ENCODE measurements at places on chromosomes 11 and 22.

GRCh38 chr11:111391328-111392124, 12.5 kb upstream of the POU2AF1 start:
- no peak for DNase-seq

DNA sequence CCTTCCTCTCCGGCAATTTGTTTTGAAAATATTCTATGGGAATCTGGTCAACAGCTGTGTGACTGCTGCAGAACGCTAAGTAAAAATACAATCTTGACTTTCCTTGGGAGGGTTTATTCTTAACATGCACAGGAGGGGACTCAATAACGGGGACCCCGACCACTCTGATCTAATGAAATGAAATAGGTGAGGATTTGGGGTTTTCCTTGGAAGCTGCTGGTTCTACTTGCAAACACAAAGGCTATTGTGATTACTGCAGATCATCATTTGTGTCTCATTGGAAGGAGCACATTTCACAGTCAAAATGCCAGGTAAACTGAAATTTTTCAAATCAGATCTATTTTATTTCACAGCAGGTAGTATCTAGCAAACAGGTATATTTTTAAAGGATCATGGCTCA, 366.1 kb downstream of the SHANK2 start:
- DNase-seq, result no peak

DNA sequence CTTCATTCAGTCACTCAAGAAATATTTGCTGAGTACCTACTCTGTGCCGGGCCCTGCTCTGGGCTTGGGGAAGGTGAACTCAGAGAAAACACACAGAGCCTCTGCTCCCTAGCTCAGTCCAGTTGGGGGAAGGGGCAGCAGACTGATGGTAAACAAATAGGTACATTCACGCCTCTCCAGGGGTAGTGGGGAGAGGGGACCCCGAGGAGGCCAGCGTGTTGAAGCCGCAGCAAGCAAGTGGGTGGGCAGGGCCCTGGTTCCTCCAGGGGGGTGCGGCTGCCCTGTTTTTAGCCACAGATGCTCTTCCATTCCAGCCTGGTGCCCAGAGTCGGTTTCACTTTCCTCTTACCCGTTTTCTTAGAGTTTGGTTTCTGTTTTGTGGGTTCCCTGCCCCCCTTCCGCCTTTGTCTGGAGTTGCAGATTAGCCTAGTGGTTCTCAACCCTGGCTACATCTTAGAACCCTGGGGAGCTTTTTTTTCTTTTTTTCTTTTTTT, 8.7 kb downstream of the DRAP1 start:
- DNase-seq, result peak; percentile 88

GRCh38 chr11:122434786-122435185, 220.7 kb upstream of the UBASH3B start:
- no peak for DNase-seq

DNA sequence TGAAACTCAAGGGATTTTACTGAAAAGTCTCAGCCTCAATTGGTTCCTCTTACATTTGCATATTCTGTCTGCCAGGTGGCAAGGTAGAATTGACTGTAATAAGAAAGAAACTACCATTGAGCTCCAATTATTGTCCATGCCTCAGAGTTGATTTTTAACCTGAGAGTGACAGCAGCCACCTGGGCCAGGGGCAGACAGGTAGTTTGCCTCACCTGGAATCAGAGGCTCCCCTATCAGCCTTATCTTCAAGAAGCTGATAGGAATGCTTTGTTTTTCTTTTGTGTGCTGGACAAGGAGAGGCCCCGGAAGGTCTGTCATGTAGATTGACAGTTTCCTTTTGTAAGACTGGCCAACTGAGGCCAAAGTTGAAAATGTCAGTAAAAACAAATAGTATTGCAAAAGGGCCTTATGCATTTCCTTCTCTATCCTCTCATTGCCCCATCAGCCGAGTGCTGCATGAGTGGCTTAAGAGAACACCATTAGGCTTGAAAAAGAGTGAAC, 34.1 kb downstream of the CD44 start:
- no peak for DNase-seq

DNA sequence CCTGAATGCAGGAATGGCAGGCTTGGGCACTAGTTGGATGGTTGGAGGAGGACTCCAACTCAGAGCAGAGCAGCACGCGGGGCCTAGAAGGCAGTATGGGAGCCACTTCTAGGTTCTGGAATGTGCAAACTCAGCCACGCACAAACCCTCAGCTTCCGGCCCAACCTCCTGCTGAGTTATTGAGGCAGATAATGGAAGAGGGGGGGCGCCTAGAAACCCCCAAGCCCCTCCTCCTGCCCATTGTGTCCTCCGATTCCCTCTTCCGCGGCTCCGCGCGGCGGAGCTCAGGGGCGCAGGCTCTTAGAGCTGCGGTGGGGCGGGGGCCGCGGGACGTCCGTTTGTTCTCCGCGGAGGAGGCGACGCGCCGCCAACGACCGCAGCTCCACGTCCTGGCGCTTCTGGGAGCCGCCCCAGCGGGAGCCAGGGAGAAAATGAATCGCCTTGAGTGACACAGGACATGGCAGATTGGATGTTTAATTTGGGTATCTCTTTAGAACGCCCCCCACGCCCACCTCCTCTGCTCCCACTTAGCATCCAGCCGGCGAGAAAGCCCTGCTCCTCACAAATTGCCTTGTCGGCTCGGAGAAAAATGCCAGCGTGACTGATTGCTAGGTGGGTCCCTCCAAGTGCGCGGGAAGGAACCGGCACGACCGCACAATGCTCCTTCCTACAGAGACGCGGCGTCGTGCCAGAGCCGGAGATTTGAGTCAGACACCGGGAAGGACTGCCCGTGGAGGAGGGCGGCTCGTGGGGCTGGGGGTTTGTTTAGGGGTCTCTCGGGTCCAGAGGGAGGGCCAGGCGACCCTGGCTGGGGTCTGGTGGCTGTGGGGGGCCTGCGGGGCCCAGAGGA, 144.6 kb downstream of the NECTIN1 start:
- no peak for DNase-seq

GRCh38 chr11:123521930-123522329, 91.9 kb downstream of the GRAMD1B start:
- DNase-seq, result no peak

DNA sequence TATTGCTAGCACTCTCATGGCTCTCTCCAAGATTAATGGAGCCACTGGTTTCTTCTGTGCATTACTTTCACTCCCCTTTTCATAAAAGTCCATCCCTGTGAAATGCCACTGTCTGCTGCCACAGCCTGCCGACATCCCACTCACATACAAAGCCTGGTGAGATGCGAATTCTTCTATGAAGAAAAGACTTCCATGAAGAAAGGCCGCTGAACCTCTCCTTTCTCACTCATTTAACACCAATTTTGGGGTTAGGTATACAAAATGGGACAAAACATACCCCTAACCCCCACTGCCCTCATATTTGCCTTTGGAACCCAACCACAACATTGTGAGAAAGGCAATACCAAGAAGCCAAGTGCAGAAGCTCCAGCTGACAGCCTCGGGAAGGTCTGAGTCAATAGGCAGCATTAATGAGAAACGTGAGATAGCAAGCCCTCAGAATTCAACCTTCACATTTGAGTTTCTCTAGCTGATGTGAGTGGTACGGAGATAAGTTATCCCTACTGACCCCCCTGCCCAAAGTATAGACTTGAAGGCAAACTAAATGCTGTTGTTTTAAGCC, 156.4 kb downstream of the ATG16L2 start:
- DNase-seq, result no peak

- DNase-seq, result no peak
These were observed 23.1 kb upstream of the USP47 start for GRCh38 chr11:11818529-11819121.

- no peak for DNase-seq
These were observed 12.8 kb downstream of the PARVG start for GRCh38 chr22:44193535-44193891.

- DNase-seq, result no peak
These were observed 875.8 kb downstream of the BRD1 start for GRCh38 chr22:48951836-48952235.

DNA sequence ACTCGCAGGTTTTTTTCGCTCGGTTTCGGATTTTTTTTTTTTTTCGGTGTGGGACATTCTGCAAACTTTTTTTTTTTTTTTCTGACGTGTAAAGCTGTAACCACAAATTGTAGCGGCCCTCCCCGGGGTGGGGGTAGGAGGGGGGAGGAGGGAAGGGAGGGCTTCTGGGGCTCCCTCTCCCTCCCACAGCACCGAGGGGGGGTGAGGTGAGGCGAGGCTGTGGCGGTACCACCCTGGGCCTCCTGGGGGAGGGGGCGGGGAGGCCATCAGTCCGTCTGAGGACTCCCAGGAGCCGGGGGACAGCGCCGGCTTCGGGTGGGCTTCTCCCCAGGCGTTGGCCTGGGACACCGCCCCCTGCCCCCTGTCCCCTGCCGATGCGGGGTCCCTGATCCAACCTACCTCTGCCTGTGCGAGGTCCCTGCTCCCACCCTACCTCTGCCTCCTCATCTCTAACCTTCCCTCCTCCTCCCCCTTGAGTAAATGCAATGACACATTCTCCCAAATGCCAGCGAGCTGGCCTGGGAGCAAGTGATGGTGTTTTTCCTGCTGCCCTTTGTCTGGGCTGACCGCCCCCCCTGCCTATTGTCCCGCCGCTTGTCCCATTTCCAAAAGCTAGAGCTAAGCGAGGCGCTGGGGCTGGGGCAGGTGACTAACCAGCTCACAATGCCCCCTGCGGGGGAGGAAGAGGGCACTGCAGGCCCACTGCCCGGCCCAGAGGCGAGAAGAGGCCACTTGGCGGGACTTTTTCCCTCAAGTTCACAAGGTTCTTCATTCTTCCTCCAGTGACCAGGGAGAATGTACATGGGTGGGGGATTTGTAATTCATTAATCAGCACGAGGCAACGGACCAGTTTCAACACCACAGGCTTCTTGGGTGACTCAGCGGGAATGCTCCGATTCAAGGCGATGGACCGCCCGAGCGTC, 511 bp upstream of the CLCF1 start:
- peak; percentile 91 for DNase-seq

DNA sequence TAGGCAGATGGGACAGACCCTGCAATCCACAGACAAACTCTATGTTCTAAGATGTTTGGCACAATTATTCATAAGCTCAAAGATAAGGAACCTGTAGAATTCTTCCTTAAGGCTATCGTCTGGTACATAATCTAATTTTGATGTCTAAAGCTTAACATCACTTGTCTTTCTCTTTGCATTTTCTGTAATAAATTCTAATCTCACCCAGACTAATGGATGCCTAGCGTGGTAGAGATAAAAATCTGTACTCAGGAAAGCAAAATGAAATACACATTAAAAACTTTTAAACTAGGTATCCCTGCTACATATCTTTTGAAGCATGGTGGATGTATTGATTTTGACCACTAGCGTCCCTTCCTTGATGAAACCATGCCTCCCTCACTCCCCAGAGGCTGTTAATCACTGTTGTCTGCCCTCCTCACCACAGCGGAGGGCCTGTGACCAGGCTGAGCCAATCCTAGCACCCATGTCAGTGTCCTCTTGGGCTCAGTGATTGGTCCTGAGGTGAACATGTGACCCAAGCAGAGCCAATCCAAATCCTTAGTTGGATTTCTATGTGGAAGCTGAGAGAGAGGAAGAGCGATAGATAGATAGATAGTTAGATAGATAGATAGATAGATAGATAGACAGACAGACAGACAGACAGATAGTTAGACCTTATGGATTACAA, 82.2 kb upstream of the GRK3 start:
- DNase-seq, result no peak

- DNase-seq, result peak; percentile 56
These were observed 117.2 kb upstream of the IGLL5 start for GRCh38 chr22:22770280-22770871.

DNA sequence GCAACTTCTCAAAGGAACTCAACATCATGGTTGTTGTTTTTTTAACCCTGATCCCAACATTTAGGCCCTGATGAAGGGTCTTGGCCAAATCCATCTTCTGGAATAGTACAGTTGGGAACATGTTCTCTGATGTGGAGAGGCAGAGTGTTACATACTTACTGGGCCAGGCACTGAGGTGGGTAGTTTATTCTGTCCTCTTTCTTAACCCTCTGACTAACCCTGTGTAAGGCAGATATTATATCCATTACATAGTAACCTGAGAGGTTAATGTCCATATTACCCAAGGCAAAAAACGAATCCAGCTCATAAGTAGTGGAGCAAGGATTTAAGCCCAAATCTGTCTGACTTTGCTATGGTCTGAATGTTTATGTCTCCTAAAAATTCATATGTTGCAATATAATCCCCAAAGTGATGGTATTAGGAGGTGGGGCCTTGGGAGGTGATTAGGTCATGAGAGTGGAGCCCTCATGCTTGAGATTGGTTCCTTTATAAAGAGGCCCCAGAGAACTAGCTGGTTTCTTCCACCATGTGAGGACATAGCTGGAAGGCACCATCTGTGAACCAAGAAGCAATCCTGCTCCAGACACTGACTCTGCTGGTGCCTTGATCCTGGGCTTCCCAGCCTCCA, 16.3 kb downstream of the PPFIBP2 start:
- no peak for DNase-seq

DNA sequence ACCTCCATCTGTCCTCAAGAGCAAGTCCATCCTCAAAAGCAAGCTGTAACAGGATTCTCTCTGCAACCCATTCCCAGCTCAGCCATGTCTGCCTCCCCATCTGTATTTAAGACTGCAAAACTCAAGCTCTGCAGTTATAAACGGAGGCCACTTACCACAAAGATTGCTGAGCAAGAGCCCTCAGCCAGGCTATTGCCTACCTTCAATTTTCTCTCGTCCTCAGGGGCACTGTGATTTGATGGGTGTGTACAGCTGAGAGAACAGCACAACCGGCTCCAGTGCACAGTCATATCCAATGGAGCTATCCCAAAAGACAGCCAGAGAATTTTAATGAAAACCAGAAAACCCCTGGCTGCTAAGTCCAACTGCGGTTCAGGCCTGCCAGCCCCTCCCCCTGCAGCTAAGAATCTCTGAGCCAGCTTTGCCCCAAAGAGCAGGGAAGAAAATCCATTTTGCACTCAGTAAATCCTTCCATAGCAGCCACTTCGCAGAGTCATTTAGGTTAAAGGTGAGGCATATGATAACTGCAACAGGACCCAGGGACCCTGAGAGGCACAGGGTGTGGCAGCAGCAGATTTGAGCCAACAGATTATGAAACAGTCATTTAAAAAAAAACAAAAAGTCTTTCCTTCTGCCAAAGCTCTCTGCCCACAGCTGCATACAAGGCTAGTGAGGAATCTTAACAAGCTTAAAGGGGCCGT, 37.6 kb downstream of the RAB30 start:
- no peak for DNase-seq

DNA sequence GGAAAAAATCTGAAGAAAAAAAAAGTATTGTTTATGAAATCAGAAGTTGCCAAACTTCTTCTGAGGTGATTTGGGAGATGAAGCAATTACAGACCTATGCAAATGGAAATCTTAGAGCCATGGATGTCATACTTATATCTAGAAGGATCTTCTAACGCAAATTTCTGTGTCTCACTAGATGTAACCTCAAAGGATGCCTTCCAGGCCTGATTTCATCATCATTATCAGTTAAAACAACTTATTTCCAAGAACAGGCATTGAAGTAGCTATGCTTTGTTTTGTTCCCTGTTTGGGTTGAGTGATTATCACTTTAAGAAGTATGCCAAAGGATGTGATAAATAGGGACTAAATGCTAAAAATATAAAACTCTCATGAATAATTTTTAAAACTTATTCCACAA, 43.9 kb upstream of the ANGPTL5 start:
- DNase-seq, result no peak

- DNase-seq, result no peak
These were observed 13.3 kb downstream of the IL17REL start for GRCh38 chr22:49999063-49999945.
